ENCODE measurements at places on chromosomes 1 and 21.

- DNase-seq: no peak
Measured at GRCh38 chr1:91572044-91572443, 71.4 kb downstream of the CDC7 start.

DNA sequence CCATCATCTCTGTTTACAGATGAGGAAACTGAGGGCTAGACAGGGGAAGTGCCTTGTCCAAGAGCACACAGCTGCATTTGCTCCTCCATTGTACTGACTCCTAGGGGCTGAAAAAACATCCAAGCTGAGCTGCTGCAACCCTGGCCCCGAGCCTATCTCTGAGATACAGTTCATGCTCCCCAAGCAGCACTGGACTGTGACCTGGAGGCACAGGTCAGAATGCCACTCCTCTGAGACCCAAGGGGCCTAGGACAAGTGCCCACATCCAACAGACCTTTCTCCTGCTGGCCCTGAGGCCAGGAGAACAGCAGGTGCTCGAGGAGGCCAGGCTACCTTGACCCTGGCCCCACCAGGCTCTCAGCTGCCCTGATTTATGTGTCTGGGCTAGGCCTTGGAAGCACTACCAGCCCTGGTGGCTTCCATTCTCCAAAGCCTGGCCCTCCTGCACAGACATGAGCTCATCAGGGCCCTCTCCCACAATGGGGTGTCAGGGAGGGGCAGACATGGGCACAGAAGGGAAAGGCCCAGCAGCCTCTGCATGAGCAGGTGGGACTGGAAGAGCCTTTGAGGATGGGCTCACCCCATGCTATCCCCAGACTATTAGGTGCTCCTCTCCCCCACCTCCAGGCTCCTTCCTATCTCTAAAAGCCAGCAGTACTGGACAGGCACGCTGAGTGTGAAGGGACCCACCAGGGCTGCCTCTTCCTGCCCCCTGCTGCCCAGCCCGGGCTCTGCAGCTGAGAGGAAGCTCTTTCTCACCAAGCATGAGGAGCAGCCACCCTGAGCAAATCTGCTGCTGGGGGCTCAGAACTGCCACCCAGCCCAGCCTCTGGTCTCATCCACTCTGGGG lies 18.8 kb downstream of the ADGRB2 start:
- DNase-seq: peak; percentile 37

GRCh38 chr1:207444514-207445217 lies 9.5 kb upstream of the CR2 start:
- no peak for DNase-seq

- no peak for DNase-seq
Measured at GRCh38 chr21:28018741-28019669, 973.7 kb downstream of the LTN1 start.

- no peak for DNase-seq
Measured at GRCh38 chr1:234533034-234533891, 54.3 kb upstream of the TARBP1 start.

DNA sequence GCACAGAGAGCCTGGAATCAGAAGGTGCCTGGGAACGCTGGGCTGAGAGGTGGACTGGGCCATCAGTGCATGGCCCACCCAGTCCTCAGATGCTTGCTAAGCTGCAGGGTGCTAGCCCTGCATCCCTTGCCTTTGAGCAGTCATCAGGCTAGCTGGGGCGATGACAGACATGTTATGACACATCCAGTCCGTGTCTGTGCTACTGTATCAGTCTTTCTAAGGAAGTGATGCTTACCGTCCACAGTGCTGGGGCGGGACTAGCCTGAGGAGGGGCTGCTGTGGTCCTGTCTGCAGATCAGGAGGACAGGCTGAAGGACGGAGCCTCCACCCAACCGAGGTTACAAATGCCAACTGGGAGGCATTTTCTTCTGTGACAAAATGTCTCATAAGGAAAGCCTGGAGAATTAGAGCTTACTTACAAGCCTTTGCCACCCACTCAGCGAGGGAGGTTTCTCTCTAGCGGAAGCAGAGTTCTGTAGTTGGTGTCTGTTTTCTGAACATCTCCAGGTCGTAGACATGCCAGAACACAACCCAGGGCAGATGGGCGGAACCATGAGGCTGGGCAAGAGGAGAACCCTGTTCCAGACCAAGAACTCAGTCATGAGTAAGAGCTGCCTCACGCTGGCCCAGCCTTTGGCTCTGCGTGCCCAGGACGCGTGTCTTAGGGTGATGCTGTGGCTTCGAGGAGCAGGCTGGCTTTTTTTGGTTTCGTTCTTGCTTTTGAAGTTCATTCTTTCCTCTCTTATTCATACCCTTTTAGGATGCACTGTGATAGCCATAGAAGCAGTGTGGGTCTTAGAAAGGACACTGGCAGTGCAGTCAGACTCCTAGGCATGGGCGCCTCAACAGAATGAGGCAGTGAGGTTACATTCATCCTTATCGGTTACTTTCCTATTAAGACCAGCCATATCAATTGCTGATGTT lies 14.3 kb downstream of the SLFNL1 start:
- no peak for DNase-seq

GRCh38 chr1:236608930-236609726 lies 4.8 kb upstream of the HEATR1 start:
- DNase-seq: no peak

DNA sequence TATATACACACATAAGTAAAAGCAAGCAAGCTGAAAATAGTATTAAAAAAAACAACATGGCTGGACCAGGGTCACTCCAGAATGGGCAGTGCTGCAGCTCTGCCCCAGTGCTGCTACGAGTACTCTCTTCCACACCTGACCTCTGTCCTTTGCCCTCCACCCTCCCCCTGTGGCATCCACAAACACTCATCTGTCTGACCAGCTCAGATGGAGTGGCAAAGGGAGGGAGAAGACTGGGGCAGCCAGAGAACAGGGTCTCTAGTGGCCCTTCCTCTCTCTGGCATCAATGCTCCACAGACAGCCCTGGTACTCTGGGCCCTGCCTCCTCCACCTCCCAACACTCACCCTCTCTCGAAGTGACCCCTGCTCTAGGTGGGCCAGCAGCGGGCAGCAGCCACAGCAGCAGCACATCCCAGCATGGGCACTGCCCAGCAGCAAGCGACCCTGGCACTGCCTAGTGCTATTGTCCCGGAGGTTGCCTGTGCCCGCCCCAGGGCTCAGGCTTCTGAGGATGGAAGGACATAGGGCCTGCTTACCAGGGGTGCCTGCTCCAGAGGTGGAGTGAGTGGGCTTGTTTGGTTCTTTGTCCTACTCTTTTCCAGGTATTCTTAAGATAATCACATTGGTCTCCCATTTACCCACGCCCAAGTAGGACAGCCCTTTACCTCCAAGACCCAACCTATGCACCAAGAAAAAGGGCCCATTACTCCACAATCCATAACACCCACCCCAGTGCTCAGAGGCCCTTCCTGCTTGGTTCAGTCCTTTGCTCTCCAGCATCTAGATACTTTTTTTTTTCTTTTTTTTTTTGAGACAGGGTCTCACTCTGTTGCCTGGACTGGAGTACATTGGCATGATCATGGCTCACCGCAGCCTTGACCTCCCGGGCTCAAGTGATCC lies 6.2 kb downstream of the ARHGEF2 start:
- no peak for DNase-seq

- DNase-seq: no peak
Measured at GRCh38 chr1:6470132-6471085, 4.4 kb upstream of the TNFRSF25 start.

- DNase-seq: no peak
Measured at GRCh38 chr1:228768355-228769000, 33.2 kb downstream of the RHOU start.

- DNase-seq: no peak
Measured at GRCh38 chr21:36830100-36830499, 131.2 kb downstream of the SIM2 start.

DNA sequence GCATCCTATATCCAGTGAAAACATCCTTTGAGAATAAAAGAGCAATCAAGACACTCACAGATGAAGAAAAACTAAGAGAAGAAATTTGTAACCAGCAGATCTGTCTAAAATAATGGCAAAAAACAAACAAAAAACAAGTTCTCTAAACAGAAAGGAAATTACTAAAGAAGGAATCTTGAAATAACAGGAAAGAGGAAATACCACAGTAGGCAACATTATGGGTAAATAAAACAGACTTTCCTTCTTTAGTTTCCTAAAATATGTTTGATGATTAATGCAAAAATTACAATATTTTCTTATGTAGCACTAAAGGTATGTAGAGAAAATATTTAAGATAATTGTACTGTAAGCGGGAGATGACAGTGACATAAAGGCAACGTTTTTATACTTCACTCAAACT lies 23.5 kb downstream of the SLC19A1 start:
- no peak for DNase-seq

GRCh38 chr1:111219557-111220286 lies 7.8 kb upstream of the CHI3L2 start:
- DNase-seq: peak; percentile 41

GRCh38 chr1:92486251-92487077 lies at the start of gene GFI1:
GFI1 (minus strand) TSS chr1:92486925; CDS start chr1:92483487, 3,438 bp downstream.
- DNase-seq: peak; percentile 65

GRCh38 chr21:39712976-39713375 lies 32.0 kb upstream of the IGSF5 start:
- no peak for DNase-seq

DNA sequence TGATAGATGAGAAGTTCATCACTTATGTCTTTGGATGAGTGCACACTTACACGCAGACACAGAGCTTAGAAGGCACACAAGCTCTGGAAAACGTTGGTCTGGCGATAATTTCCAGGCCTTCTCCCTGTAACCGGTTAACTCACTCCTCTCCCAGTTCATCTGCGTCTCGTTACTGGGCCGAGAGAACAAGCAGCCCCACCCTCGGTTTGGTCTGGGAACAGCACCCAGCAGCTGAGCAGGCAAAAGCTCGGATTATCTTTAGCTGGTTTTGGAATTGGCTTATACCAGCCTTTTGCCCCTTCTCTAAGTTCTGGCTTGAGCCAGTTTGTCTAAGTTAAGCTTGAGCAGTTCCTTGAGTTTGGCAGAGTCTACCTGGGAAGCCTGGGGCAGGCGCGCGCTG lies 27.3 kb upstream of the COL6A1 start:
- no peak for DNase-seq

GRCh38 chr1:98919211-98919610 lies 85.5 kb downstream of the PLPPR5 start:
- DNase-seq: no peak

GRCh38 chr1:69595486-69595885 lies 27.8 kb downstream of the LRRC7 start:
- DNase-seq: no peak

- DNase-seq: no peak
Measured at GRCh38 chr21:18801468-18801867, 397.9 kb upstream of the TMPRSS15 start.

- DNase-seq: no peak
Measured at GRCh38 chr21:44275041-44275440, 10.6 kb upstream of the AIRE start.

DNA sequence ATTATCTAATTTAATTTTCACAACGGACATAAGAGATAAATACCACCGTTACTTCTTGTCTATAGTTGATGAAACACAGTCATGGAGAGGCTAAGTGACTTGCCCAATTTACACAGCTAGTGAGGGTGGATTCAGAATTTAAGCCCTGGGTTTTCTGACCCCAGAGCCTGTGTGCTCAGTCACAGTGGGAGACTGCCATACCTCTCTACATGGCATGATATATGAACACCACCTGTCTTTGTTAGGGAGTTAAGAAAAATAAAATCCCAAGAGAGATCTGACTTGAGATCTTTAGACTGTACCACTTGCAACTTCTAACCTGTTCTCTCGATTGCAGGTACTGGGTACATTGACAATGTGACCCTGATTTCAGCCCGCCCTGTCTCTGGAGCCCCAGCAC lies 40.3 kb downstream of the LAMC2 start:
- DNase-seq: no peak

GRCh38 chr21:39531840-39532239 lies 80.1 kb downstream of the SH3BGR start:
- no peak for DNase-seq

DNA sequence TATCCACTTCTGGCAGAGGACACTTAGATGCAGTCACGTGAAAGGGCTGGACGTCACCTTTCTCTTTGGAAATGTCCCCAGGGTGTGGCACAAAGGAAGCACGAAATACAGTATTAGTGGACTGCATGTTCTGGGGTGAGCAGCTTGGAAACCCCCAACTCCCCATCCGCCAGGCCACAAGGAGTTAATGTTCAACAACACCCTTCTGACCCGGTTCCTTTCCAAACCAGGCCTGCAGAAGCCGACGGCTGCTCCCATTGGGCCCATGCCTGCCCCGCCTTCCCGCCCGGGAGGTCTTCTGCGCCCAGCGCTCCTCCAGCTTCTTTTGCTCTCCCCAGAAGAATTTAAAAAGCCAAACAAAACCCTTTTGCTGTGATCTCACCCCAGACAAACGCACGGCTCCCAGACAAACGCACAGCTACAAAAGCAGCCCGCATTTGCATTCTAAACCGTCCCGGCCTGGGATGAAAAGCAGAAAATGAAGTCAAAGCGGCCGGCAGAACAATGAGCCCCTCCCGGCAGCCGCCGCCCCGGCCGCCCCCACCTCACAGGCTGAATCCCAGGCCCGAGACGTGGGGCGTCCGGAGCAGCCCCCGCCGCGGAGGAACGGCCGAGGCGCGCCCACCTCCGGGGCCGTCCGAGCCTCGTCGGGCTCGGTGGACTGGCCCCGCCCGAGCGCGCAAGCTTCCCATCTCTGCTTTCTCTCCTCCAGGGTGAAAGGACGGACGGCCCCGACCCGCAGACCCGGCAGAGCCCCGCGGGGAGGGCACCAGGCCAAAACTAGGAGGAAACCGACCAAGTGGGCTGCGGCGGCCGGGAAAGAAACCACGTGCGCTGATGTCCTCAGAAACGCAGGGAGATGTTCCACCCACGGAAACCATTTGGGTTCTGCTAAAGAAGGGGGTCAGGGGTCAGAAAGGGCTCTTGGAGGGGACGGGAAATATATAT lies 101.9 kb downstream of the PLPP3 start:
- DNase-seq: no peak
